ENCODE measurements at places on chromosomes 2 and 18. TPM values are rescaled to one million over a fixed set of nuclear protein-coding genes. Genes with fewer than 3 reads are reported as not detected.

Gene DUSP19
- 3.1 TPM for total RNA-seq

Gene TUBB8B
- total RNA-seq: not detected

Gene SKOR2
- total RNA-seq: not detected

Gene FAM110C
- 1.4 TPM for total RNA-seq

Gene CHST10
- total RNA-seq: 11.1 TPM

Gene KCNK3
- total RNA-seq: 2.3 TPM

Gene IFIH1
- 70.5 TPM for total RNA-seq

Gene IL1RN
- not detected for total RNA-seq

Gene UBXN4
- total RNA-seq: 79.4 TPM

Gene TWIST2
- 2.5 TPM for total RNA-seq

Gene TUBA3D
- total RNA-seq: not detected

- DNase-seq: no peak
These were observed 634.3 kb upstream of the FANCL start for GRCh38 chr2:58875436-58875835.

- DNase-seq: peak; percentile 83
These were observed 54.3 kb downstream of the CDK15 start for GRCh38 chr2:201860636-201861066.

DNA sequence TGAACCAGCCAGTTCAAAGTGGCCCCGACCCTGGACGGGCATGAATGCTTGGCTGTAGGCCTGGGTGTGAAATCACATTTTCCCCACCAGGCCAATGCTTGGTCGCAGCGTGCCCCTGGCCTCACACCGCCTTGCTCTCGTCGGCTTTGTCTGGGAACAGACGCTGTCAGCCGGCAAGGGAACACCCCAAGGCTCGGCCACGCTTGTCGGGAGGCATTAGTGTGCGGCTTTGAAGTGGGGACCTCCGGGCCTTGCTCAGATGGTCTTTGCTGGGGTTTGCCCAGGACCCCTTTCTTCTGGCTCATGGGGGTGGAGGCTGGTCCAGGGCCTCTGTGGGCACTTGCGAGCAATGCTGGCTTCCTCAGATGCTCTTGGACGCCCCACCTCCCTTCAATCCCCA is 79.1 kb downstream of the INHBB start:
- no peak for DNase-seq

DNA sequence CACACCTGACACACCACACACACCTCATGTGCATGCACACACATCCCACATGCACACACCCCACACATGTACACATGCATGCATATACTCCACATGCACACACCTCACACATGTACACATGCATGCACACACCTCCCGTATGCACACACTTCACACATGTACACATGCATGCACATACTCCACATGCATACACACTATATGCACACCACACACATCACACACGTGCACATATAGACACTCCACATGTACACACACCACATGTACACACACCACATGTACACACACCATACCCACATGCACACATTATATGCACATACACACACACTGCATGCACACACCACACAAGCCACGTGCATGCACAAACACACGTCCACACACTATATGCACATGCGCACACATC is 100.5 kb downstream of the SEPTIN10 start:
- no peak for DNase-seq

DNA sequence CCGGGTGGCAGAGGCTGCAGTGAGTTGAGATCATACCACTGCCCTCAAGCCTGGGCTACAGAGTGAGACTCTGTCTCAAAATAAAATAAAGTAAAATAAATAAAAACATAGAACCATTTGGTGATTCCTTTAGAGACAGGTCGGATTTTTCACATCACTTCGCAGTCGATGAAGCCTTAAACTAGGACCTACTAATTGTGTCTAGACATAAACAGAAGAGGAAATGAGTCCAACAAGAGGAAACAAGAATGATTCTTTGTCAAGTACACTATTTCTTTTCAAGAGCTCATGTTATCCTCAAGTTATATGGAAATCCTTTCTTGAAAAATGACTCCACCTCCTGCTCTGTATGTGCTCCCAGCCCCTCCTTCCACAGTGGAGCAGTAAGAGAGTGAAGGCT is 758.9 kb downstream of the DPP10 start:
- no peak for DNase-seq

DNA sequence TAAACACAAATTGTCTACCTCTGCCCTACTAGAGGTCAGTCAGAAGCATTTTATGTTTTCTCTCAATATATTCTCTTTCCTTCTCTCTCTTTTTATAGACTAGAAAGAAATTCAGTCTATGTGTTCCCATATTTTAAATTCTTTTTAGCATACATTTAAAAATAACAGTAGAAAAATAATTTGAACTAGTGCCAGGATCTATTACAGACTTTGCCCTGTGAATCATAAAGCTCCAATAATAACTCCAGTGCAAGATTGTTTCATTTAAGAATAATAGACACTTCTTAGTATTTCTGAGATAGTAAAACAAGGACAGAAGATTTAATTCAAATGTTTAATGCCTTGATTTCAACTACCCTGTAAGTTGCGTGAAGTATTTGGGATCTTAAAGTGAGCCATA is 60.1 kb downstream of the ITGB6 start:
- DNase-seq: no peak

GRCh38 chr2:196205011-196205766 is 33.8 kb upstream of the STK17B start:
- DNase-seq: no peak

DNA sequence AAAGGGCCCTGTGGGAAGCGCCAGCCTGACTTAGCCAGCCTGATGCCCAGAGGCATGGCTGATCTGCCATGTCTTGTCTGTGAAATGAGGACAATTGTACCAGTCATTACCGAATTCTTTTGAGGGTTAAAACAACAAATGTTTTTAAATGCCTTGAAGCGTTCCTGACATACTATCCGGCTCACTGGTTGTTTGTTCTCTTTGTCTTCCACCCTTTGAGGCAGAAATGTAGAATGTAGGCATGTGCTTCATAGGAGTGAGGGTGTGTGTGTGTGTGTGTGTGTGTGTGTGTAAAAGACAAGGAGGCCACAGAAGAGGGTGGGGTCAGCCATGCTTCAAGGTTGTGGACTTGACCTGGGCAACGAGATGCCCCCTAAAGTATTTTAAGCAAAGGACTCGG is 35.5 kb downstream of the TGFBRAP1 start:
- DNase-seq: no peak

- DNase-seq: no peak
These were observed 50.5 kb upstream of the HS6ST1 start for GRCh38 chr2:128369108-128369555.

DNA sequence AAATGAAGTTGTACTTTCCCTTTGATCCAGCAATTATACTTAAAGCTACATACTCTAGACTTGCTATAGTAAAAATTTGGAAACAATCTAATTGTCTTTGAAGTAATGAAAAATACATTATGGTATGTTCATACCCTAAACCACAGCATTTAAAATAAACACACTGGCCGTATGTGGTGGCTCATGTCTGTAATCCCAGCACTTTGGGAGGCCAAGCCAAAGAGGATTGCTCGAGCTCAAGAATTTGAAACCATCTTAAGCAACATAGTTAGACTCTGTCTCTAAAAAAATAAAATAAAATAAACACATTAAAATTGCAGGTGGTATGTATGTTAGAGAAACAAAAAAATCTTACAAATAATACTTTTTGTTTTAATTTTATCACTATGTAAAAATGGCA is 208.1 kb upstream of the KLHL14 start:
- peak; percentile 32 for DNase-seq

DNA sequence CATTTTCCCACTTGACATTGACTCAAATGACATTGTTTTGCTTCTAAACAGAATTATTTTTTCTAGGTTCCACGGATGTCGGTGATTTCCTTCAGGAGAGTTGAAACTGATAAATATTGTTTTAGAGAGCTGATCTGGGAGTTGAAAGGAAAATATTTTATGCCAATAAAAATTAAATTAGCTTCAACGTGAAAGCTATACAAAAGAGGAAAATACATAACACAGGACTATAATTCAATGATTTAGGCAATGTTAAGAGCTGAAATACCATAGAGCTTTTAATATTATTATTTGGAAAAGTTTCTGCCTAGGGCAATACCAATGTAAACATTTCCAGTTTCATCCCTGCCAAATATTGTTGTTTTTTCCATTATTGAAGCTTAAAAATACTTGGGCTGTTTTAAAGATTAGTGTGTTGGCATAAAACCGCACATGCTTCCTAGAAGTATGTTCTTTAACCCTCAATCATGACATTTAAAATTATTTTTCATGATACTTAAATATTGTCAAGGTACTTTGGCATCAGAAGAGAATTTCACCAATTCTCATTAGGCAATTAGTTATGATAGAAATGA is 18.6 kb upstream of the PDE1A start:
- DNase-seq: no peak

DNA sequence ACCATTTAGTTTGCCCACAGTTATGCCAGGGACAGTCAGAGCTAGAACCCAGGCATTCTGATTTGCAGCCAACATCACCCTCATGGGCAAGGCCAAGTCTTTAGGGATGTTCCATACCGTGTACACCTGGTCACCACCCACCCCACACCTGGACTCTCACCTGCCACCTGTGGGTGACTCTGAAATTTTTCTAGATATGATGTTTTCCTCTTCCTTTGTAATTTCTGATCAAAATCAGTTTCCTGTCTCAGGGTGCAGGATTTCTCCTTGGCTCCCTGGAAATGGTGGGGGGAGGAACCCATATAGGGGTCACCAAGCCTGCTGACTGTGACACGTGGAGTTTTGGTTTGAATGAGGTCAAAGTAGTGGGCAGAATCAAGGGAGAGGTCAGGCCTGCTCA is 138.2 kb downstream of the ACOXL start:
- DNase-seq: no peak

DNA sequence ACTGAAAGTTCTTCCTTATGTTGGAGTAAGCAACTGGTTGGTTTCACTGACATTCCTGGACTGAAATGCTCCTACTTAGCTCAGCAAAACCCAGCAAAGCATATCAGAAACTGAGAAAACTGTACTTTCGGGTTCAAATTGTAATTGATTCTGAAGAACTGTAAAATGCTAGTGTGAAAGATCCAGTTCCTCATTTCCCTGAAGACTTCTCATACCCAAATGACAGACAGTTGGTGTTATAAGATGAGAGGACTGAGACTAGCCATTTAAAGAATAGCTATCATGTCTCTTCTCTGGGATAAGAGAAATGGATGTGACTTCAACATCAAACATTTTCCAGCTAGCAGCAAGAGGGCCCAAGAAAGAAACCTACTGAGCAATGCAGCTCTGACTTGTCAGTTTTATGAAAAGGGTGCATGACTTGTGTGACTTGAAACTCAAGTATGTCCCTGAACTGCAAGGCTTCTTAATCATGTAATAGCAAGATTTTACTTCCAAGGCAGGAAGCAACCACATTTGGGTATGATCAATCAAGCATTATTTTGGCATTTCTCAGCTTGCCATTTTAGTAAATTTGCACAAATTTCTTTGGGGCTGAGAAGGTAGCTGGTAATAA is 420.3 kb upstream of the MMADHC start:
- no peak for DNase-seq

DNA sequence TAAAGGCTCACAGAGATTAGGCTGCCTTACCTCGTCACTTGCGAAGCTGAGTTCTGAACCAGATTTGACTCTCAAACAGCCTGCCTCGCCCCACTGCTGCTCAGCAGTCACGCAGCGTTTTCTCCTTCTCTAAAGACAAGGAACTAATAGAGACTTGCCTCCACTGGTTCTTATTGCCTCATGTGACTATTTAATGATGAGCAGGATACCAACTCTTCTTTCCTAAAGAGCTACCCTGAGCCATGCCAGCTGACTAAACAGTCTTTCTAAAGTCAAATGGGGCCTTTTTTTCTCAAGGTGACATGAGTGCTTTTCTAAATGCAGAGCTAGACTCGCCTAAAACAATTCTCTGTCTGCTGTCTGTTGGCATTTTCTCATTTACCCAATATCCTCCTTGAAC is 147.5 kb downstream of the NCKAP5 start:
- DNase-seq: no peak

DNA sequence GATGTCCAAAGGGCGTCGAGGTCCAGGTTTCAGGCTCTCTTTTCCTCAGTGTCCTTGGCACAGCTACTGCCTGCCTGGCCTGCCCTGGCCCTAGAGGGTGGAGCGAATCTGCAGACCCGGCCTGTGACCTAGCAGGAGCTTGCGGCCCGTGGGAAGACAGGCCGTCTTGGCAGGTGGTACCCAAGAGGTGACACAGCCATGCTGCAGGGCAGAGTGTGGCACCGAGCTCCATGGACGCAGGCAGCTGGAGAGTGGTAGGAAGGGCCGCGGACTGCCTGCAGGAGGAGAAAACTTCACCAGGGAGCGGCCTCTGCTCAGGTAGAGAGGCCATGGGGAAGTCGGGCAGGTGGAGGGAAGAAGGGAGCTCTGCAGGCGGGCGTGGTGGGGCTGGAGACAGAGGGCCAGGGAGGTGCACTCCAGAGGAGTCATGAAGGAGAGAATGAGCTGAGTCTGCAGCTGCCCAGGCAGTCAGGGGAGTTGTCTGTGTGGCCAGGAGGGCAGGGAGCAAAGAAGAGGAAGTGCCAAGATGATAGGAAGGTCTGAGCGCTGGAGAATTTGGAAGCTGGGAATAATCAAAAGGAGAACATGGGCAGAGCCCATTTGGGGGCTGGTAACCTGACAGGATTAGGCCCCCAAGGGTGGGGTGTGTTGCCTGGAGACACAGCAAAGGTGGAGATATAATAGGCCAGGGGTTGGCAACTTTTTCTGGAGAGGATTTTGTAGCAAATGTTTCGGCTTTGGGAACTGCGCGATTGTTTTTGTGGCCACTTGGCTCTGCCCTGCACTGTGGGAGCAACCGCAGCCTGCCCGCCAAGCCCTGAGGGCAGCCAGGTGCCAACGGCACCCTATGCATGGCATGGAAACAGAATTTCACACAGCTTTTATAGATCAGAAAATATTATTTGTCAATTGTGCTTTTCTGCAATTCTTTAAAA is 154.4 kb upstream of the PXDN start:
- no peak for DNase-seq

DNA sequence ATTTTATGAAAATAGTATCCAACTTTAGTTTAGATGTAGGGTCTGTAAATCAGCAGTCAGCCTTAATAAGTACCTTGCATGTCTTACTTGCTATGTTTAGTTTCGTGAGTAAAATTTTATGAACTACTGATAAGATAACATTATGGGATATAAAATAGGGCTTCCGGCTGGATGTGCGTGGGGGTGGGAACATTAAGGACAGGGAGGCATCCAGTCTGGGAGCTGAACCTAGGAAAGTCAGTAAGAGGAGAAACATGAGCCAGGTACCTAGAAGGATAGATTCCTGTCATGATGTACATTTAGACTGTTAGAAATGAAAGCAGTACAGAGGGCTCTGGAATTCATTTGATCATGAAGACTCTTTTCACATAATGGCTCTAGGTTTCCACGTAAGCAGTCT is 12.7 kb upstream of the KCNJ13 start:
- DNase-seq: no peak

All from astrocyte (in vitro differentiated cells and primary cell).